ENCODE measurements at places on chromosomes 5 and 9.

GRCh38 chr9:21333226-21333625 lies 2.0 kb downstream of the KLHL9 start:
- DNase-seq: no peak

GRCh38 chr9:127898433-127899127 lies 823 bp downstream of the ST6GALNAC6 start:
- DNase-seq: no peak

- DNase-seq: no peak
These were observed 3.5 kb downstream of the USP20 start for GRCh38 chr9:129838707-129839259.

GRCh38 chr5:129746876-129747275 lies 1.0 kb upstream of the MINAR2 start:
- DNase-seq: no peak

- DNase-seq: no peak
These were observed 286.4 kb downstream of the NTRK2 start for GRCh38 chr9:84955971-84956370.

DNA sequence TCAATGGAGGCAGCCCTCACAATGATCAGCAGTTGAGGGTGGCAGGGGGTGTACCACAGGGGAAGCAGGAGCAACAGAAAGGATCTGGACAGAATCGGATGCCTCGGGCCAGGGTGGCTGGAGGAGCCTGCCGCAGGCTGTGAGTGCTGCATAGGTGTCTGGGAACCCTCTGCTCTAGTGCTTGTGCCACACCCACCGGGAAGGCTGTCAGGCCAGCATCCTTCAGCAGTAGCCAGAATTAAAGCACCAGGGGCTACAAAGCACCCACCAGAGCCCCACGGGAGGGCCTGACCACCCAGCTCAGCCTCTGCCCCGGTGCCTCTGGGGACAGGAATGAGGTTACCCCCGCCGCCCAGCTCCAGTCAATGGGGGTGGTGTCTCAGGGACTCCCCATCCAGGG lies 49.0 kb downstream of the ARHGEF37 start:
- no peak for DNase-seq

DNA sequence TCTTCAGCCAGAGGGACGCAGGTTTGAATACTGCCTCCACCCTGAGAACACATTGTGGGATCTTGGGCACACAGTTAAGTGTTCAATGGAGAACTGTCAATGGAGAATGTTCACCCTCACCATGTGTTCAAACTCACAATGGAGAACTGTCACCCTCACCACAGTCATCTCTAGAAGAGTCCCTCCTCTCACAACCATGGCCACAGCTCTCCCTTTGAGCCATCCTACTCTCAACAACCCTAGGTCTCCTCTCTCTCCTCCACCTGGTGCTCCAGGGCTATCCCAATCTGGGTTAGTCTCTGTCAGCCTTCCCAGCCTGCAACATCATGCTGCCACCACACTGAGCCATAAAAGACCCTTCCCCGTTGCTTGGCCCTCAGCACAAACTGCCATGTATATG lies 36.3 kb upstream of the HAND1 start:
- DNase-seq: no peak

DNA sequence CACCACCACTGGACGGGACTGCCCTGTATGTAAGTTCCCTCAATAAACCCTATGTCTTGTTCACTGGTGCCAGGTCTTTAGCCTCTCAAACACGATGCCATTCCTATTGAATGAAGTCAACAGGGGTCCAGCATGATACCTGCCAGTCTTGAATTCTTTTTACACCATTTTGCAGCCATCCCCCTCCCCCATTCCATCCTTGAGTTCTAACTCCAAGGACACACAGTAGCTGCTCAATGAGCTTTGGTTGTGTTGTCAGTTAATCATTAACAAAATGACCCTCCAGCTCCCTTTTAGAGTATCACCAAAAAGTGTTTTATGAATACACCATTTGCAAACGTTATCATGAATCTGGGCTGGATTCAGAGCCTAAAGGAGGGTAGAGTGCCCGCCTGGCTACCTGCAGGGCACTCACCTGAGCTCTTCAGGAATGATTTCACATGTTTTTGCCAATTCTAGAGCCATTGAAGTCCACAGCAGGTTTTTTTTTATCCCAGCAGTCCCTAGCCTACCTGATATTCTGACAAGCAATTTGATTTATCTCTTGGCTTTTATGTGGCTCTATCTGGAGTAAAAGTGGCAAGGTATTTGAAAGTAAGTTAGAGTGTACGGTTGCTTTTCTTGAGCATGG lies 271.8 kb downstream of the SMARCA2 start:
- no peak for DNase-seq

DNA sequence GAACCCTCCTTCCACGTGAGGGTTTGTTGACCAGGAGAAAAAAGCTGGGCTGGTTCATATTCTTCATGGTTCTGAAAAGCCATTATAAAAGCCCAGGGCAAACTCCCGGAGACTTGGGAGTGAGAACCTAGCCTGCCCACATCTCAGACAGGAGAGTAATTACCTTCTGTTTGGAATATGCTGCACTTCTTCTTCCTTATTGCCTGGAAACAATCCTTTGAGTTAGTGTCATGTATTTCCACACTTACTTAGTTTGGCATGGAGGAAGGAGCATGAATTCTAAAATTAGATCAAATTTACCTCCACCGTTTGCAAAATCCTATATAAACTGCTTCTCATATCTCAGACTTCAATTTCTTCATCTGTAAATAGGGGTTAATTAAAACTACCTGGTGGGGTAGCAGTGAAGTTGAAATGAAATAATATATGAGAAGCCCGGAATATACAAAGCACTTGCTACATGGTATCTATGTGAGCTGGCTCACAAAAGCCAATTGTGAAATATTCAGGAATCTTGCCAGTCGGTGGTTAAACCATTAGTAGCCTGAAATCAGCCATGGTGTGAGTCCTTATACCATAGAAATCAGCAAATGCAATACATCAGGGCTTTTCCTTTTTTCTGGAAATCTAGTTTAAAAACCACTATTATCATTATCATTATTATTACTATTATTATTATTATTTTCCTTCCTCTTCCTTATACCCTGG lies 140.0 kb upstream of the RAD23B start:
- no peak for DNase-seq

DNA sequence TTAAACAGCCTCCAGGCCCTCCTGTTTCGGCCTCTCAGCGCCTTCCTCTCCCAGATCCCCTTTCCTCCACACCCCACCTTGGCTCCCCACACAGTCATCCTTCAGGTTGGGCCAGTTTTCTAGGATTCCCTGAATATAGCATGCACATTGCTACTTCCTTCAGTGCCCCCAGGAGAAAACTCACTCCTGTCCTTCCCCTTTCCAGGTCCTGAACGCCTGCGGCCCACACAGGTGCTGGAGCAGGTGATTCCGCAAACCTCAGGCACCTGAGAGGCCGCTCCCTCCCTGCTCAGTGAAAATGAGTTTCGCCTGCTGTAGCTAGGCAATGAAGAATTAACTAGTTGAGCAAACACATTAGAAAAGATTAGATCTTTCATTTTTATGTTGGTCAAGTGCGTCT lies 185.0 kb downstream of the MED10 start:
- no peak for DNase-seq

- DNase-seq: no peak
These were observed 90.3 kb upstream of the ACO1 start for GRCh38 chr9:32294106-32294505.

DNA sequence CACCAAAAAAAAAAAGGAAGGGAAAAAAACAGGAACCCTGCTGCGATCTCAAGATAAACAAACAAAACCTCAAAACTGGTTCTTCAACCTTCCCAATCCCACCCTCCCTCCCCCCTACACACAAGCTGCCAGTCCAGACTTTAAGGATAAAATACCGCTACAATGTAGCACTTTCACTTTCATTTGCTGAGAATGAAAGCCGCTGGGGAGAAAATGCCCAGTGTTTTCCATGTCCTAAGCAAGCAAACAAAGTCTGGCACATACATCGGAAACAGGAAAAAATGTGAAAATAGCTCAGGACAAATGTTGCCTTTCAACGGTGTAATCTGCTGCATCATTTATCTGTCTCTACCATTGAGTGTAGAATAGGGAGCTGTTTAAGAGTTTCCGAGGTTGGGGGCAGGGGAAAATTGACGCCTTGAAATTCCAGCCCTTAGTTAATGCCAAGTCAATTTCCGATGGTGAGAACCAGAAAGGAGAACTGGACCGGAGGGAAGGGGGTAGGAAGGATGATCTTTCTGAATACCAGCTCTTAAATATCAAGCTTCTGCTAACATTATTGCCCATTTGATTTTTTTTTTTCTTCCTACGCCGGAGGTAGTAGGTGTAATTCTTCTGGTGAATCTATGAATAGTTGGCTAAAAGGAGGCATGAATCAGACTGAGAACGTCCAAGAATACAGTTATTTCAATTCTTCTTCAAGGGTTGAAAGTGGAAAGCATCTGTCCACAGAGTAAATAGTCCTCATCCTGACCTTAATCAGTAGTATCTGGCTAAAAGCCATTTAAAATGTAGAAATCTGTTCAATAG lies 1.2 kb upstream of the ADAMTS6 start:
- DNase-seq: no peak

- no peak for DNase-seq
These were observed 171.2 kb upstream of the ACTBL2 start for GRCh38 chr5:57653636-57654290.

DNA sequence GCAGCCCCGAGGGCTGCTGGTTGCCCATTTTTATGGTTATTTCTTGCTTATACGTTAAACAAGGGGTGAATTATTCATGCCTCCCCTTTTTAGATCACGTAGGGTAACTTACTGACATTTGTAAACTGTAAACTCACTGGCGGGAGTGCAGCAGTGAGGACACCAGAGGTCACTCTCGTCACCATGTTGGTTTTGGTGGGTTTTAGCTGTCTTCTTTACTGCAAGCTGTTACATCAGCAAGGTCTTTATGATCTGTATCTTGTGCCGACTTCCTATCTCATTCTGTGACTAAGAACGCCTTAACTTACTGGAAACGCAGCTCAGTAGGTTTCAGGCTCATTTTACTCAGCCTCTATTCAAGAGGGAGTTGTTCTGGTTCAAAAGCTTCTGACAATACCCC lies 155.0 kb upstream of the PRDM9 start:
- DNase-seq: no peak

- no peak for DNase-seq
These were observed 50.6 kb downstream of the LRSAM1 start for GRCh38 chr9:127501821-127502343.

GRCh38 chr5:149399775-149400174 lies 20.7 kb upstream of the IL17B start:
- no peak for DNase-seq

GRCh38 chr9:6897207-6897822 lies 139.5 kb downstream of the KDM4C start:
- no peak for DNase-seq

DNA sequence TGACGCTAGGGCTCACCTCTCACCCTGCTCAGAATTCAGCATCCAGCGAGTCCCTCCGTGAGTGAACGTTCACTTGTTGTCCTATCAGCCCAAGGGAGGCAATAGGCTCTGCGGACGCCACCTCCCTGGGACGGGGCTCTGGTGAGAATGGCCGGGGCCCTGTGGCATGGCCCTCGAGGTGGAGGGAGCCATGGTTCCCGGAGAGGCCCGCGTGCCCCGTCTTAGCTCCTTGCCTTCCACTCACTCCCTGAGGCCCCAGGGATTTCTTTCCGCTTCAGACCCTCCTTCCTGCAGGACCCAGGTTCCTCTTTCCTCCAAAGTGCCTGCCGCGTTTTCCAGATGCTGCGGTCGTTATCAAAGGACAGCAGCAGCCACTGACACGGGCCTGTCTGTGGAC lies 21.5 kb downstream of the EXOC3 start:
- no peak for DNase-seq

DNA sequence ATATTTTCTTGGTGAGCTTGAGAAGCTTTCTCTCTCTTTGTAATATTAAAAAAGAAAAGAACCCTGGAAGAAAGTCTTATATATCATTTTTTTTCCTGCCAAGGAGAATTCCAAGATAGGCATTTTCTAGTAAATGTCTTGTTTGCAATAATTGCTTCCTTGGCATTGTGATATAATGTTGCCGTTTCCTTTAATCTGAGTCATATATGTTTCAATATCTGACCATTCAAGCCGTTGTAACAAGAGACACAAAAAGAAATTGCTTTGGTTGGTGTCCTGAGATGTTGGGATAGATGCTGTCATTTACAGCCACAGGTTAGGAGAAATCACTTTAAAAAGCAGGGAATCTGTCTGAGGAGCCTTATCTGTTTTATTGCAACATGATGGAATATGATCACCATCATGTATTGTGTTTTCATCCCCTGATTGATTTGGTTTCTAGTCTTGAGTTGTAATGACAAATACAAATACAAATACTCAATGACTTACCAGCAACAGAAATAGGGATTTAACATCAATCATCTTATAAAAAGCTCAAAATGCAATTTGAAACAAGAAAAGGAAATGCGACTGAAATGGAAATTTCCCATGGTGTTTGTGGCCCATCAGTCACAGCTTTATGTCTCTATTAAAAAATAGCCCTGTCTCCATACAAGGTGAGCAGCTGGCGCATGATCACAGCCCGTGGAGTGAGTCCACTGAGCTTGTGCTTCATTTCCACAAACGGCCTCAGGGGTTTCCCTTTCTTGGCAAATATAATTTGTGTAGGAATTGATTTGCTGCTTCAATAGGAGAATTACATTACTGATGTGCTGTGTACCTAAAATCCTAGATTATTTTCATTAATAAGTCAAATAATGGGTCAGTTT lies 250.1 kb upstream of the TRPC7 start:
- DNase-seq: no peak

DNA sequence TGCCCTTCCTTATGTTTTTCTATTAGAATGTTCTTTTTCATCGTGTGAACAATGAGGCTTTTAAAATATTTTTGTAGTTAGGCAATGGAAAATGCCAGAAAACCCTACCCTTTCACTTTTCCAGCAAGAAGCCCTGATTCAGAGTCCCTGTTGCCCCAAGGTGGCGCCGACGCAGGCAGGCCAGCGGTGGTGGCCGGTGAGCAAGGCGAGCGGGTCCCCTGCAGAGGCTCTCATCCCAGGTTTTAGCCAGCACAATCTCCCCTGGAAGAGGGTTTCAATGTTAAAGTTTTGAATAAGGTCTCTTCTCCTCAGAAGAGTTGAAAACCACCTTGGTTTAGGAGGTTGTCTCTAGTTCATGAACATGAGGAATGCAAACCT lies 40.8 kb upstream of the CKMT2 start:
- DNase-seq: no peak

GRCh38 chr9:129749575-129749974 lies 3.3 kb downstream of the PTGES start:
- no peak for DNase-seq

GRCh38 chr5:155728857-155729683 lies 597.9 kb upstream of the SGCD start:
- no peak for DNase-seq

GRCh38 chr5:14270209-14270702 lies 127.1 kb downstream of the TRIO start:
- no peak for DNase-seq

- no peak for DNase-seq
These were observed 52.7 kb downstream of the ADAMTSL1 start for GRCh38 chr9:18526685-18527084.

DNA sequence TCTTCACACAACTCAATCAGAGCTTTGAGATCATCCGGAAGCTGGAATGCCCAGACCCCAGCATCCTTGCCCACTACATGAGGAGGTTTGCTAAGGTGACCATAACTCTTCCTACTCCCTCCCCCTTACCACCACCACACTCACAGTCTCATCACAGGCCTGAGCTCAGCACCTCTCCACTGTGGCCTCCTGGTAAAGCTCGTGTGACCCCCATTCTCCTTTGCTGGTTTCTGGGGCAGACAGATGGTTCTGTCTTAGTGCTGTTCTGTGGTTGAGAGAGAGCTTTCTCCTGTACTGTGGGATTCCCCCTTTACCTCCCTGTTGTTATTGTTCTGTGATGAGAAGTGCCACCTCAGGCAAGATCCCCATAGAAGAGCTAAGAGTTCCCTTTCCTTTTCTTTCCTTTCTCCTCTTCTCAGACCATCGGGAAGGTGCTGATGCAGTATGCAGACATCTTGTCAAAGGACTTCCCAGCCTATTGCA lies 92.7 kb upstream of the RUSC2 start:
- no peak for DNase-seq

All from stimulated activated CD4-positive, alpha-beta T cell treated with anti-CD3 and anti-CD28 coated beads, Interleukin-12 subunit alpha, Interleukin-12 subunit beta, amount 100 ng/mL, for 24 hours (primary cell).